ENCODE measurements at places on chromosomes 3 and 15.

DNA sequence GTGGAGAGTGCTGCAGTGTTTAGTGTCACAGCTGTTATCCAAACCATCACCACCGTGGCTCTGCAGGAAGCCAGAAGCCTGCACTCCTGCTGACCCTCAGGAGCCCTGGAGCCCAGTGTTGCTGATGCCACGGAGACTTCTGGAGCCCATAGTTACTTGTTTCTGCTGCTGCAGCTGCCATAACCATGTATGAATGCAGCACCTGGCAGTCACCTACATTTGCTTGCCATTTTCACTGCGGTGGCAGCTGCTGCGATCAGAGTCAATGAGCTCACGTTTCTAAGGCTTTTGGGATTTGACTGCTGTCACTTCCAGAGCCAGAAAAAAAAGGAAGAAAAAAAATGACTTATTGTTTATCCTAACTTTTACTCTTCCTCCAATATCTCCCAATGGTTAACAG is 299.2 kb upstream of the THRB start:
- peaks cover 1% of the 10 kb centered on the region for H3K27me3 ChIP-seq
- DNase-seq = no peak
- peaks cover 14% of the 10 kb centered on the region for H3K4me1 ChIP-seq
- H3K27ac ChIP-seq = no peak overlapping the region
- no peak overlapping the region for H3K4me3 ChIP-seq

- peaks cover 11% of the 10 kb centered on the region for H3K4me1 ChIP-seq
- no peaks in the 10 kb centered on the region for H3K36me3 ChIP-seq
- no peaks in the 10 kb centered on the region for H3K27me3 ChIP-seq
- H3K4me3 ChIP-seq = no peak overlapping the region
- no peak overlapping the region for H3K27ac ChIP-seq
These were observed 287.3 kb downstream of the XXYLT1 start for GRCh38 chr3:194983620-194984019.

DNA sequence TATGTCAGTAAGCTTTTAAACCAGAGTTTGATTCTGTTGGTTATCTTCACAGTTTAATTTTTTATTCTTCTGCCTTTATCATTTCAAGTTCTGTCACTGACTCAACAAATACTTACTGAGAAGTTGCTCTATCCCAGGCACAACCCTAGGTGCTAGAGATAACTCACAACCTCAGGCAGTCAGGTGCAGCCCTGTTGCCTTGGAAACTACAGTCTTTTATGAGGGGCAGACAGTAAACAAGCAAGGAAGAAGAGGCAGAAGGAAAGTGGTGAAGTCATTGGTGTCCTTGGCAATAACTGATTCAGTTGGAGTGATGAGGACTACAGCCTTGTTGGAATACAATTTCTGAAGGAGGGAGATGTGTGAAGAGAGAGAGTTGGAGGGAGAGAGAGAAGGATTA is 142.1 kb upstream of the LRTM1 start:
- DNase-seq = no peak
- no peaks in the 10 kb centered on the region for H3K27me3 ChIP-seq
- H3K27ac ChIP-seq = peak overlapping the region; percentile 37
- H3K4me1 ChIP-seq = peaks cover 34% of the 10 kb centered on the region

GRCh38 chr3:195770081-195770840 is 41.5 kb downstream of the MUC4 start:
- H3K27ac ChIP-seq = no peak overlapping the region
- H3K36me3 ChIP-seq = no peaks in the 10 kb centered on the region
- H3K4me1 ChIP-seq = no peaks in the 10 kb centered on the region
- H3K4me3 ChIP-seq = no peak overlapping the region

DNA sequence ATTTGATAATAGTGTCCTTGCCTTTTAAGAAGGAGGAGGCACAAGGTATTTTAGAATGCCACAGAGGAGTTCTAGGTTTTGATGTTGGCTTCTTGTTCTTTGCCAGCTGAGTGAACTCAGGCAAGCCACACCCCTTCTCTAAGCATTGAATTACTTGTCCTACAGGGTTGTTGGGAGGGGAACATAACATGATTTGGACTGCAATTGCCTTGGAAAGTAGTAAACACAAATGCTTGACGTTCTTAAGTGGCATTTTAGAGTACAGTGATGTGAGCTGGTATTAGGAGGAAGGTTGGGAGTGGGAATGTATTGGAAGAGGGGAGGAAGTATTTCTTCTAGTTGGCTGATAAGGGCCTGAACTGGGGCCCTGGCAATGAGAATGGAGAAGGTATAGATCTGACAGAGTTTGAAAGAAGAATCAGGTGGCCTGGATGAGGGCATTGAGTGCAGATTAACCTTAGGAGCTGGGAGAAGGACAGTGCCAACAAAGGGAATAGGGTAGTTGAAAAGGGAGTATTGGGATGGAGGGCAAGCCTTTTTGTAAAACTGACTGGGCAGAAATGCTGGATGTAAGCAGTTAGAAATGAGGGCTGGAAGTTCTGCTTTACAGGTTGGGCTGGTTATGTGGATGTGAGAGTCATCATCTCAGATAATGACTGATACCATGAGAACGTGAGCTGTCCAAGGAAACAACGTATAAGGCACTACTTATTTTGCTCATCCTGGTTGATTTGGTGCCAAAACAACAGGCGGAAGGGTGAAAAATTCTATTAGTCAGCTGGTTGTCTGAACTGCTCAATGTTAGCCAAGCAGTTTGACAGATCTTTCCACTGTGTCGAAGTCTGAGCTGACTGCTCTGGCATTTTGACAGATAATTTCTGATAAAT is 16.7 kb downstream of the KAT2B start:
- H3K27ac ChIP-seq = no peak overlapping the region
- H3K4me3 ChIP-seq = no peak overlapping the region
- H3K36me3 ChIP-seq = no peaks in the 10 kb centered on the region
- DNase-seq = no peak
- no peaks in the 10 kb centered on the region for H3K27me3 ChIP-seq

DNA sequence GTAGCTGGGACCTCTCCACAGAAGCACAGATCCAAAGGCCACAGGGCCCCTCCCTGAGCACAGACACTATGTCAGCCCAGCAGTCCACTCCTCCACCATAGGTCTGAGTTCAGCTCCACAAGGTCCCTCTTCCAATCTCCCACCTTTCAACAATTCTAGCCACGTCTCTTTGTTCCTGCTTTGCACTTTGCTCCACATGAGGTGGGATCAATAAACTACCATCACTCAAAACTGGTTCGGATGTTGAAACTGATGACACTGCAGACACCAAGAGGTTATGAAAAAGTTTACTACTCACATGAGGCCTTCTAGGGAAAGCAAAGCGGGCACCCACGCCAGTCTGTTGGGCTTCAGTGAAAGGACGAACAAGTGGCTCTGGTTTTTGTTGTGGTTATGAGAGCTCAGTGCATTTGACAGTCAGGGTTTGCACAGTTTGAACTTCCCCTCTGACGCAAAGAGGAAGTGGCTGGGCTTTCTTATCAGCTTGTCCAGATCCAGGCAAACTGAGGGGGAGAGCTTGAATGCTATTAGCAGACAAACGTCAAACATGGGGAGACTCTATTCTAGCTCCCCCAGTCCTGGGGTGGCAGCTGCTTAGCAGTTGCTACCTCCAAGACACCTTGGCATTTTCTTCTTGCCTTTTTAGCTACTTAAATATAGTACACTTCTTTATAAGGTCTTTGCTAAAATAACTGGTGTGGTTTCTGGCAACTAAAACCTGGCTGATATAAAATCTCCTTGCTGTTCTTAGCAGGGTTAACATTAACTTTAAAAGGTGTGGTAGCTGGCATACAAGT is 37.8 kb downstream of the ZNF445 start:
- DNase-seq = no peak
- H3K27me3 ChIP-seq = no peaks in the 10 kb centered on the region
- peak overlapping the region; percentile 91 for H3K27ac ChIP-seq
- no peak overlapping the region for H3K4me3 ChIP-seq

GRCh38 chr3:113105093-113105449 is 106.3 kb upstream of the BOC start:
- H3K4me3 ChIP-seq = no peak overlapping the region
- peaks cover 38% of the 10 kb centered on the region for H3K4me1 ChIP-seq
- peak overlapping the region; percentile 32 for H3K27ac ChIP-seq
- no peaks in the 10 kb centered on the region for H3K27me3 ChIP-seq
- peaks cover 1% of the 10 kb centered on the region for H3K36me3 ChIP-seq

DNA sequence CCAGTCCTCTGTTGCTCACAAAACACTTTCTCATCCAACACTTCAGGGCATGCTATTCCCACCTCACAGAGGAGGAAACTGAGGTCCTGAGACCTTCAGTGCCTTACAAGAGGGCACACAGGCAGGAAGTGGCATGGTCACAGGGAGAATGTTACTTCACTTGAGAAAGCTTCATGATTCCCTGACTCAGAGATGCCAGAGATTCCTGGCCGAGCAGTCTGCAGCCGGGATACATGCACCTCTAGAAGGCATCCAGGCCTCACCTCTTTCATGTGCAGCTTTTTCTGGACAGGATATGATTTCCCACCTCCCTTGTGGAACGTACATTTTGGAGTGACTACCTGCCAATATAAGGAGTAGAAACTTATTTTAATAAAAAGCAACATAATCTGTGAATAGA is 2.8 kb upstream of the SST start:
- peaks cover 69% of the 10 kb centered on the region for H3K27me3 ChIP-seq
- no peak overlapping the region for H3K27ac ChIP-seq
- no peaks in the 10 kb centered on the region for H3K36me3 ChIP-seq
- H3K4me1 ChIP-seq = peaks cover 18% of the 10 kb centered on the region
- no peak for DNase-seq
- no peak overlapping the region for H3K4me3 ChIP-seq

DNA sequence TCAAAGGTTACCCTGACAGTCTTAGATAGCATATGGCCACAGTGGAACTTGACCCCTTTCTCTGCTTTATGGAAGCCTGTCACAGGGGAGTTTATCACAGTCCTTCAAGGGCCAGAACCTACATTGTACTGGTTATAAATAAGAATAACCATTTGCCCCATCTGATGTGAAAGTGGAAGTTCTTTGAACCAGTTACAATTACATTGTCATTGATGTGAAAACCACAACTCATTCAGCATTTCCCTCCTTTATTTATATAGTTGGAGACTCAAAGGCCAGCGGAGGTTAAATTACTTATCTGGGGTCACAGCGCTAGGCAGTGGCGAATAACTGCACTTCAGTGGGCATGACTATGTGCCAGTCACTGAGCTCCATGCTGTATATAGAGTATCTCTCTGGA is 60.5 kb upstream of the TBC1D5 start:
- no peaks in the 10 kb centered on the region for H3K36me3 ChIP-seq
- H3K4me3 ChIP-seq = no peak overlapping the region

DNA sequence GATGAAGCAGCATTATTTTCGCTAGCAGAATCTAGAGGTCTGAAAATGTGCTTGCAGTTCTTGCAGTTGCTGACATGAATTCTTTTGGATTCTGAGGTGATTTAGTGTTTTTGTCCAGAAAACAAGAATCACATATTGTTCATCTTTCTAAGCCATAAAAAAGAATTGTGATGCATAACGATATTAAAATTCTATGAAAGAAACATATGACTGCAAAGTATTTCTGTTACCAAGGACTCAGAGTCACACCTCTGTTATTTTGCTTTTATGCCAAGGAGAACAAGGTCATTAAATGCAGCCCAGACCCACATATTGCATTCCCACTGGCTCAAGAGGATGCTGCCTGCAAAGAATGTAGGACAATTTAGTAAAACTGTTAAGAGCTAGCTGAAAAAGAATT is 299.8 kb upstream of the GPR149 start:
- H3K27ac ChIP-seq = no peak overlapping the region
- H3K4me1 ChIP-seq = peaks cover 5% of the 10 kb centered on the region
- no peaks in the 10 kb centered on the region for H3K36me3 ChIP-seq
- peaks cover 2% of the 10 kb centered on the region for H3K27me3 ChIP-seq
- no peak overlapping the region for H3K4me3 ChIP-seq

DNA sequence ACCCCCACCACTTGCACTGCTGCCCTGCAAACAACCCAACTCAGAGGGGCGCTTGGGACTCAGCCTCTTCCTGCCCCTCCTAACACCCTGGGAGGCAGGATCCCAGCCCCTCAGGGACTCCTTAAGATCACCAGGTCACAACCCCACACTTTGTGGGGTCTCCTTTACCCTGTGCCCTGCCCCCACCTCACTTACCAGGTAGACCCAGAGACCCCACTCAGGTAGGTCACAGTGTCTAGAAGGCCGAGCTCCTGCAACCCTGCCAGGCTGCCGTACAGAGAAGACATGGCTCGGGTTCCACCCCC is 9.1 kb downstream of the PLA2G4F start:
- peaks cover 29% of the 10 kb centered on the region for H3K4me1 ChIP-seq
- H3K4me3 ChIP-seq = no peak overlapping the region
- H3K27ac ChIP-seq = no peak overlapping the region
- DNase-seq = no peak
- H3K27me3 ChIP-seq = peaks cover 8% of the 10 kb centered on the region

GRCh38 chr15:40048211-40048792 is 9.3 kb upstream of the SRP14 start:
- peak overlapping the region; percentile 62 for H3K27ac ChIP-seq
- H3K27me3 ChIP-seq = no peaks in the 10 kb centered on the region
- peaks cover 49% of the 10 kb centered on the region for H3K4me1 ChIP-seq
- no peaks in the 10 kb centered on the region for H3K36me3 ChIP-seq
- no peak overlapping the region for H3K4me3 ChIP-seq

DNA sequence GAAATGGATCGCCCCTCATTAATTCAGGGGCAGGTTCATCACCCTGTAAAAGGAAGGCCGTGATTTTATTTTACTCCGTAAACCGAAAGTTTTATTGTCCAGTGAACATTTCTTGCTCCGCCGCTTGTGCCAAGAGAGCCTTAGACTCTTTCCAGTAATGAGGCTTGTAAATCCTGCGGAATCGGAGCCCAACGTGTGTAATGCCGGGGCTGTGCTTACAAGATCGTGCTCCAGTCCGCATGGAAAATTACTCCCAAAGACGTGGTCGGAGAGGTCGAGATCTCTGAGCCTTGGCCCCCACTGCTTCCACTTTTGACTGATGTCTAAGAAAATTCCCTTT is 649 bp upstream of the PLOD2 start:
- peak overlapping the region; percentile 93 for H3K27ac ChIP-seq
- no peaks in the 10 kb centered on the region for H3K36me3 ChIP-seq
- peak overlapping the region; percentile 78 for H3K4me3 ChIP-seq

DNA sequence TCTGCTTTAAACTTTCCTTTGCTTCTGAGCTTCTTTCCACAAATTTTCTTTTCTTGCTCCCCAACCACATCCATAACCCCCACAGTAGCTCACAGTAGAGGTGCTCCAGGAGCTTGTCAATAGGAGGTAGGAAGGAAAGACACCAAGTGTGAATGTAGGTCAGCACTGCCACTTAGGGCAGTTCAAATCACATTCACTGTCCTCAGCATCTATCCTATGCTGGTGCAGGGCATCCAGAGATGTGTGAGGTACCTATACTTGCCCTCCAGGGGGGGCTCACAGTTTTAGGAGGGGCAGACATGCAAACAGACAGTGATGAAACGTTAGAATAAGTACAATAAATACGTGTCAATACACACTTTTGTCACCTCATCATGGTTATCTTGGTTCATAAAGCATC is 1.5 kb upstream of the SPSB4 start:
- peaks cover 30% of the 10 kb centered on the region for H3K27me3 ChIP-seq
- H3K4me1 ChIP-seq = peaks cover 17% of the 10 kb centered on the region
- no peak overlapping the region for H3K27ac ChIP-seq
- H3K4me3 ChIP-seq = no peak overlapping the region
- no peak for DNase-seq

DNA sequence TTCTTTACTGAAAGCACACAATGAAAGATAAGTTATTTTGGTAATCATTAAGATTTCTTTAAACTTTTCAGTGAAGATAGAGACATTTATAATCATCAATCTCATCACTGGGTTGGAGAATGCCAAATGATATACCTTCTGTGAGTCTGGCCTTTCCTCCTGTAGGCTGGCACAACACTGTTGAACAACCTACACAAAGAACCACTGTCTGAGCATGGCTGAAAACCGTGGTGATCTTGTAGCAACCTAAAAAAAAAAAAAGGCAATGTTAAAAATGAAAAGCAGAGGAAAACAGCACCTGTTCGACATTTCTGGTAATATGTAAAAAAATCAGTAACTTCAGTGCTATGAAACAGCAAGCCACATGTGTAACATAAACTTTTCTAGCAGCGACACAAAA is 1.8 kb downstream of the RPS27L start:
- peaks cover 12% of the 10 kb centered on the region for H3K4me1 ChIP-seq
- peak overlapping the region; percentile 72 for H3K27ac ChIP-seq
- H3K4me3 ChIP-seq = peak overlapping the region; percentile 100
- H3K36me3 ChIP-seq = peaks cover 18% of the 10 kb centered on the region
- no peak for DNase-seq
